Nephron progenitor cell (in vitro differentiated cells): ENCODE measurements at places on chromosomes 3 and 15.

GRCh38 chr3:24111711-24112110 lies 166.6 kb downstream of the NR1D2 start:
- no peaks in the 10 kb centered on the region for H3K4me1 ChIP-seq
- no peak overlapping the region for H3K27ac ChIP-seq

- H3K27me3 ChIP-seq: peaks cover 2% of the 10 kb centered on the region
- H3K27ac ChIP-seq: no peak overlapping the region
- peaks cover 62% of the 10 kb centered on the region for H3K4me1 ChIP-seq
- peak overlapping the region; percentile 62 for H3K4me3 ChIP-seq
Measured at GRCh38 chr3:129890891-129891290, 2.6 kb downstream of the TMCC1 start.

DNA sequence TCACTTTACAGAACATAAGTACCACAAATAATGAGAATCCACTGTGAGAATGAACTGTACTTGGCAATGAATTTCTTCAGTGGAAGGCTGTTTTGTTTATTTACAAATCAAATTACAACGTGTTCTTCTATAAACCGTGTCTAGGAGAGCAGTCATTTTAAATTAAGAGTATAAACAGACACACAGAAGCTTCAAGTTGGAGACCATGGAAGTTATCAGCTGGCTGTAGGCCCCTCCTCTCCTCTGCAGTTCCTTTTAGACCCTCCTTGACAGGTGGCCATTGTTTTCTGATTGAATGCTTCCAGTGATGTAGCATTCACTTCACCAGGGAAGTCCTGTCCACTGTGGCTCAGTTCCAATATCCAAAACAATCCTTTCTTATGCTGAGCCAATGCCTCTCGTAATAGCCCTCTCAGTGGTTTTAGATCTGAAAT lies 7.3 kb upstream of the MAPK6 start:
- no peaks in the 10 kb centered on the region for H3K36me3 ChIP-seq
- H3K27ac ChIP-seq: no peak overlapping the region
- peaks cover 18% of the 10 kb centered on the region for H3K4me1 ChIP-seq
- no peak for DNase-seq
- H3K27me3 ChIP-seq: peaks cover 4% of the 10 kb centered on the region

DNA sequence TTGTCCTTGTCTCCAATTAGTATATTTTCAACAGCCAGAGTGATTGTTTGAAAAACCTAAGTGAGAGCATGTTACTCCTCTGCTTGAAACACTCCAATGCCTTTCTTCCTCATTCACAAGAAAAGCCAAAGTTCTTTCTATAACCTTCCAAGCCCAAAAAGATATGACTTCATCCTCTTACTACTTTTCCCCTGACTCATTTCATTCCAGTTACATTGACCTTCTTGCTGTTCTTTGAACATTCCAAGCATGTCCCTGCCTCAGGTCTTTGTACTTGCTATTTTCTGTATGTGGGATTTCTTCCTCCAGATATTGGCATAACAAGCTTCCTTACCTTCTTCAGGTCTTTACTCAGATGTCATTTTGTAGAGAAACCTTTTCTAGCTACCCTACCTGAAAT lies 28.3 kb downstream of the EHHADH start:
- no peaks in the 10 kb centered on the region for H3K36me3 ChIP-seq

DNA sequence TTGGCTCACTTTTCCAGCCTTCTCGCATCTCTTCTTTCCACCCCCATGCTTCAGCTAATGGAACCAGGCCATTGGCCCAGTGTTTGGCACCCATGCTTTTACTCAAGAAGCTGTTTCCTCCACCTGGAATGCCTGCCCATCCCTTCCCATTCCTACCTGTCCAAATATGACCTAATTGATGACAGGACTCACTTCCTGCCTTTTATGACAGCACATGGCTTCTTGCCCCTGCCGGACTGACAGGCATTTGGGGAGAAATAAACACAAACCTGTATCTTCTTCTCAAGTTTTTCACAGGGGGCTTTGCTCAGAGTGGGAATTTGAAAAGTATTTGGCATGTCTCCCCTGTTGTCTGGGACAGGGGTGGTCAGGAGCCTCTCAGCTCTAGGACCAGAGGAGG lies 120.1 kb downstream of the ABHD5 start:
- H3K36me3 ChIP-seq: no peaks in the 10 kb centered on the region
- no peak overlapping the region for H3K4me3 ChIP-seq
- H3K27ac ChIP-seq: no peak overlapping the region
- peaks cover 7% of the 10 kb centered on the region for H3K4me1 ChIP-seq

- H3K4me3 ChIP-seq: no peak overlapping the region
- H3K27me3 ChIP-seq: peaks cover 3% of the 10 kb centered on the region
- no peaks in the 10 kb centered on the region for H3K36me3 ChIP-seq
- peak overlapping the region; percentile 71 for H3K27ac ChIP-seq
- peaks cover 71% of the 10 kb centered on the region for H3K4me1 ChIP-seq
Measured at GRCh38 chr3:10195366-10196089, 30.8 kb downstream of the IRAK2 start.

GRCh38 chr3:76065964-76066363 lies 280.6 kb upstream of the ZNF717 start:
- no peak overlapping the region for H3K4me3 ChIP-seq
- H3K27me3 ChIP-seq: no peaks in the 10 kb centered on the region
- no peak for DNase-seq
- H3K4me1 ChIP-seq: no peaks in the 10 kb centered on the region
- H3K27ac ChIP-seq: no peak overlapping the region

GRCh38 chr15:95134431-95135110 lies 903.2 kb downstream of the MCTP2 start:
- H3K36me3 ChIP-seq: peaks cover 3% of the 10 kb centered on the region
- H3K4me1 ChIP-seq: peaks cover 54% of the 10 kb centered on the region
- no peaks in the 10 kb centered on the region for H3K27me3 ChIP-seq
- no peak for DNase-seq
- no peak overlapping the region for H3K4me3 ChIP-seq
- peak overlapping the region; percentile 82 for H3K27ac ChIP-seq

- no peaks in the 10 kb centered on the region for H3K36me3 ChIP-seq
- H3K27me3 ChIP-seq: peaks cover 2% of the 10 kb centered on the region
- H3K4me3 ChIP-seq: peak overlapping the region; percentile 80
- H3K4me1 ChIP-seq: peaks cover 45% of the 10 kb centered on the region
Measured at GRCh38 chr15:89912145-89912673, 543 bp downstream of the ARPIN start.

- no peaks in the 10 kb centered on the region for H3K4me1 ChIP-seq
- H3K27me3 ChIP-seq: peaks cover 24% of the 10 kb centered on the region
- peak overlapping the region; percentile 75 for H3K27ac ChIP-seq
- DNase-seq: no peak
- no peak overlapping the region for H3K4me3 ChIP-seq
Measured at GRCh38 chr3:11901286-11901875, 54.7 kb upstream of the TAMM41 start.

DNA sequence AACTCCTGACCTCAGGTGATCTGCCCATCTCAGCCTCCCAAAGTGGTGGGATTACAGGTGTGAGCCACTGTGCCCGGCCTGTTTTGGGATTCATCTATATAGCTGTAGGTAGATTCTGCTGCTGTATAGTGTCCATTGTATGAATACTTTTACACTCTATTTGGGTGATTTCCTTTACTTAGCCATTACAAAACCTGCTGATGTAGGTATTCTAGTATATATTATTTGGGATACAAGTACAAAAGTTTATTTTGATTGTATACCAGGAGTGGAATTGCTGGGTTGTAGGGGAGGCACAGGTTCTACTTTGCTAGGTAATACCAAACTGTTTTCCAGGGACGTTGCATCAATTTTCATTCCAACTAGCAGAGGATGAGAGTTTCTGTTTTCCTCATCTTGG lies 9.5 kb upstream of the OXSR1 start:
- H3K27ac ChIP-seq: no peak overlapping the region
- no peak overlapping the region for H3K4me3 ChIP-seq
- peaks cover 9% of the 10 kb centered on the region for H3K27me3 ChIP-seq
- H3K36me3 ChIP-seq: no peaks in the 10 kb centered on the region
- H3K4me1 ChIP-seq: no peaks in the 10 kb centered on the region

GRCh38 chr3:396293-396692 lies 199.7 kb downstream of the CHL1 start:
- H3K27me3 ChIP-seq: no peaks in the 10 kb centered on the region
- DNase-seq: no peak
- no peaks in the 10 kb centered on the region for H3K36me3 ChIP-seq
- H3K4me3 ChIP-seq: no peak overlapping the region
- H3K27ac ChIP-seq: no peak overlapping the region

DNA sequence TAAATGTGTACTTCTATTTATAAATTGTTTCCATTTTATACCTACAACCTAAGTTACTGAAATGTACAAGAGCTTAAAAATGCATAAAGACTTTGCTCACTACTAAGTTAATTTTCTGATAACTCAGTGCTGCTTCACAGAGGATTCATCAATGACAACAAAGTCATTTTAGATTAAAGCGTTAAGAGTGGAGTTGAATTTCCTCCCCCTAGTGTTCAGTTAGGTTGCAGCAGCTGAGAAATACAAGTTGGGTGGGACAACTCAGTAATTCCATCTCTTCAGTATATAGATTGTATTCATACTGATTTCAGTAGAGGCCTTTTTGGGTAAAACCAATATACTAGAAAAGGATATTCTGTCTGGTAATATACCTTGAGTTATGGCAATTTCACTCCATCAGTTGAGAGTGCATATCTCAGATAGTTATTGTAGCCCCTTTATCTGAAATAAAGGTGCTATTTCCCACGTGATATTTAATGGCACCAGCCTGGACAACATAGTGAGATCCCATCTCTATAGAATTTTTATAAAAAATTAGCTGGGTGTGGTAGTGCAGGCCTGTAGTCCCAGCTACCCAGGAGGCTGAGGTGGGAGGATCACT lies 6.9 kb upstream of the RPL35A start:
- peaks cover 14% of the 10 kb centered on the region for H3K27me3 ChIP-seq
- no peaks in the 10 kb centered on the region for H3K36me3 ChIP-seq

DNA sequence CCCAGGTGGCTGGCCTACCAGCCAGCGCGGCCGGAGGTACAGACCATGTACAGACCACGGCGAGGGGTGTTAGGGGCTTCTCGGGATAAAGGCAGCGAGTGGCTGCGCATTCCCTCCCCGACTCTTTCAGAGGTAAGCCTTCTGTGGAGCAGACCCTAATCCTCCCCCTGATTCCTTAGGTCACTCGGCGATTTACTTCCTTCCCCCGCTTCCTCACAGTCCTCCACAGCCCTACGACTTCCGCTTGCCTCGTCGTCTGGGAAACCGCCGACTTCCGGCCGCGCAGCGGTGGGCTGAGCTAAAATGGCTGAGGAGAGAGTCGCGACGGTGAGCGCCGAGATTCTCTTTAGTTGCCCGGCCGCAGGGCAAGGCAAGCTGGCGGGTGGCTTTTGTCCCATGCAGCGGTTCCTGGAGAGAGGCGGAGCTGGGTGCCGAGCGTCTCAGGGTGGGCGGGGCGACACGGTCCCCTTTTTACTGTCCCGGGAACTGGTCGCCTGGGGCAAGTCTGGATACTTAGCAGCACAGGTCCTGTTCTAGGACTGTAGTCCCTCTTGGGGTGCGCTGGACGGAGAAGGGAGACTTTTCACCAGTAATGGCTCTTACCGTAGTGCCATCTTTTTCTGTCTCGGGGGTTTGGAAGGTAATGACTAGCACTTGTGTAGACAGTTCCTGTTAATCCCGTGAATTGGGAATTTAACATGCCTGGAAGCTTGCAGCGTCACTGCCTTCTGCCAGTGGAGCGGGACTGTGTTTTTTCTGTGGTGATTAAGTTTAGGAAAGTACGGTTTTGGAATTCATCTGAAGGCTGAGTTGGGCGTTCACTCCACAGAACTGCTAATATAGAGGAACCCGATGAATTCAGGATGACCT lies at the start of the genes BBS4 and HIGD2B:
TSS of gene BBS4 (plus strand) at position 283 of the 870 bp plus-strand sequence. CDS start at position 304, 21 bp downstream.
TSS of gene HIGD2B (minus strand) at position 258 of the 870 bp plus-strand sequence. CDS start 9,808 bp downstream, outside the sequence.
- peak within 1 kb of the TSS; percentile 95 for H3K4me3 ChIP-seq
- peaks cover 15% of the 10 kb centered on the region for H3K4me1 ChIP-seq
- peak within 1 kb of the TSS; percentile 97 for H3K27ac ChIP-seq
- peaks cover 9% of the 10 kb centered on the region for H3K27me3 ChIP-seq
